Hematopoietic multipotent progenitor cell treated with erythropoietin and hydrocortisone succinate and interleukin-3 and kit ligand, for 15 days (in vitro differentiated cells): ENCODE measurements at places on chromosomes 5 and 9.

DNA sequence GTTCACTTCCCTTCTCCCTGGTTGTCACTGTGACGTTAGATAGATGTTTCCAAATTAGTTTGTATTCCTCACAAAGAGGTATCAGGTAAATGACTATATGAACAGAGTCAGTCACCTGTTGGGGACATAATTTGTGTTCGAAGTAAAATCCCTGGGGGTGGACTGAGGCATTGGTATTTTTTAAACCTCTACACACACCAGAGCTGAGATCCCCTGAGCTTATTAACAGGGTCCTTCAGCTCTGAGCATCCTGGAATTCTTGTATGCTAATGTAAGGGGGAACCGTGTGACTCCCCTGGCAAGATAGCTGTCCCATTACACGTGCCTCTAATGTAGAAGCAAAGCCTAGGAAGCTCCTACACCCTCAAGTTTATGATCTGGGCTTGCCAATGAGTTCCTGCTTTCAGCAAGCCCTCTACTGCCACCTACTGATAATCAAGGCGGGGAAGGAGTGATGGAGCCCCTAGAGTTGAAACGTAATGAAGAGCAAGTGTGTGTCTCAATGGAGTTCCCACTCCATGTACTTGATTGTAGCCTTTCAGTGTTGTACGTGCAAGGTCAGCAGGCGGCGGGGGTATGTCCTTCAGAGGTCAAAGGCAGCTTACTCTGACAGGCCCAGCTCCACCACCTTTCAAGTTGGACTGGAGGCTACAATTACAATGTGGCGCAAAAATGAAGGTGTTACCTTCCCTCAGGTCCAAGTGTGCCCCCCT lies 14.4 kb downstream of the PRKACG start:
- DNase-seq = peak; percentile 91

DNA sequence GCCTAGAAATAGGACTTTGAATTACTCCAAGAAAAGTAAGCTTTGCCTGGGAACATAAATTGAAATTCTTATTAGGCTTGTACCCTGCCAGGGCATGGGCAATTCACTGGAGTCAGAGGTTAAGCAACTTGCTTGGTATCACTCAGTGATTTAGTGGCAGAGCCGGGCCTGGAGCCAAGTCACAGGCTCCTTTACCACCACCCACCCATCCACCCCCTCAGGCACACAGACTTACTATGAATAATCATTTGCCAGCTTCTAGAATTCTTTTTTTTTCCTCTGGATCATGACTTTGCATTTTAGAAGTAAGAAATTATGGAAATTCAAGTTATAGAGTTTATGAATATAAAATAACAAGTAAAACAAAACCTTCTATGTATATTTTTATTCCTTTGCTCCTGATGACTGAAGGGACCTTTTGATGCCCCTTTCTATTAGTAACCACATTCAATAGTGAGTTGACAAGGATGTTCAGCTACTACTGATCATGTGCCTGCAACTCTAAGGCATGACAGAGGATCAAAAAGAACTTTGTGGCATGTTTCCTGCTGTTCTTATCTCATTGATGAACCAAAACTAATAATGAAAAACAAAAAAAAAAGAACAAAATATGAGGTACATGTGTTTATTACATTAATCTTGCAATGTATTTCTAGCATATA lies 614.7 kb downstream of the TLR4 start:
- DNase-seq = no peak

DNA sequence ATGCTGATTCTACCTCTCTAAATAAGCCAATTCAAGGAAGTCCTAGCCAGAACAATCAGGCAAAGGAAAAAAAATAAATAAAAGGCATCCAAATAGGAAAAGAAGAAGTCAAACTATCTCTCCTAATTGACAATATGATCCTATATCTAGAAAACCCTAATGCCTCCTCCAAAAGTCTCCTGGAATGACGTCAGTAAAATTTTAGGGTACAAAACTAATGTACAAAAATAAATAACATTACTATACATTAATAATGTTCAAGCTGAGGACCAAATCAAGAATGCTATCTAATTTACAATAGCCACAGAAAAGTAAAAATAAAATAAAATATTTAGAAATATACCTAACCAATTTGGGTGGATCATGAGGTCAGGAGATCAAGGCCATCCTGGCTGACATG lies 33.8 kb upstream of the C6 start:
- no peak for DNase-seq

DNA sequence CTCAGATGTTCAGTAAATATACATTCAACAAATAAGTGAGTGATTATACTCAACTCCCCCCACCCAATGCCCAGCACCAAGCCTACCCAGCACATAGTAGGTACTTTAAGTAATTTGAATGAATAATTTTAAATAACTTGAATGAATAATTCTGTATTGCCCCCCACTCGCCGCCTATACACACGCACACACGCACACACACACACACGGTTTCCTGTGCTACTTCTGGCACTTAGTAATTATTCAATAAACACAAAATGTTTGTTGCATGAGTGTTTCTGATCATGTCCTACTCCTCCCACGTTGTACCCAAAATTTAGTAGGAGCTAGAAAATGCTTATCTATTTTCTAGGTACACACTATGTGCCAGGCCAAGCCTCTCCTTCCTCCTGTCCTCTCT lies 16.2 kb downstream of the PCDH12 start:
- no peak for DNase-seq

DNA sequence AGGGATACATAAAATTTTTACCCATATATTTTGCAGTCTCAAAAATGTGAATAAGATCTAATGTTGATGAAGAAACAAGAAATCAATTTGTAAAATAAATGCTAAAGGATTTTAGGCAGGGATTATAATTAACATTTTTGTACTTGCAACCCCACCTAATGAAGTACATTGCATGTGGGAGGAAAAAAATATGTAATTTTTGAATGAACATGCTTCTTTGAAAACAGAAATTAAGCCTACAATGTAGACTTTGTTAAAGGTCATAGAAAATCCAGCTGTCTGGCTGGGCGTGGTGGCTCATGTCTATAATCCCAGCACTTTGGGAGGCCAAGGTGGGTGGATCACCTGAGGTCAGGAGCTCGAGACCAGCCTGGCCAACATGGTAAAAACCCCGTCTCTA lies 15.6 kb downstream of the SLC27A6 start:
- DNase-seq = no peak

GRCh38 chr9:79684711-79685575 lies 113.2 kb downstream of the TLE4 start:
- no peak for DNase-seq

GRCh38 chr5:113271015-113271414 lies 163.8 kb downstream of the TSSK1B start:
- no peak for DNase-seq

DNA sequence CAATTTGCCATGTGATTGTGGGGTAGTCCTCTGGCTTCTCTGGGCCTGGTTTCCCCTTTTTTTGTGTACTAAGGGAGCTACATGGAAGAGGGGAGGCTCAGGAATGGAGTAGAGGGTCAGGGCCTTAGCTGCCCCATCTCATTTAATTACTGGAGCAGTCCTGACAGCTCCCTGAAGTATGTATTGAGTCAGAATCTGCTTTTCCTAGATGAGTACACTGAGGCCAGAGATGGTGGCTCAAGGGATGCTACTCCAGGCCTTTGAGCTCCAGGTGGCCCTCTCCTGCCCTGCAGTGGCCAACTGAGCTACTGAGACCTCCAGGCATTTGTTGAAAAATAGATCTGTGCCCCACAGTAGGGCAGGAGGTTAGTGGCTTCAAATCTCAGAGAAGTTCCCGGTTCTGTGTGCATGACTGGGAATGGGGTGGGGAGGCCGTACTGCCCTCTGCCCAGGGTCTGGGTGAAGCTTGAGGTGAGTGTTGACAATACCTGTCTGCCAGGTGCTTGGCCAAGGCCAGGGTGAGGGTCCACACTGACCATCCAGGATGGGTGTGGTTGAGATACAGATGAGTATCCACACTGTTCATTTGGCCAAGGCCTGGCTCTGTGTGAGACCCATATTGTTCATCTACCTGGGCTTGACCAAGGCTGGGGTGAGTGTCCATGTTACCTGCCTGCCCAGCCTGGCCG lies 45.7 kb downstream of the CXXC5 start:
- DNase-seq = no peak

GRCh38 chr5:32265902-32266301 lies 46.8 kb downstream of the MTMR12 start:
- no peak for DNase-seq

DNA sequence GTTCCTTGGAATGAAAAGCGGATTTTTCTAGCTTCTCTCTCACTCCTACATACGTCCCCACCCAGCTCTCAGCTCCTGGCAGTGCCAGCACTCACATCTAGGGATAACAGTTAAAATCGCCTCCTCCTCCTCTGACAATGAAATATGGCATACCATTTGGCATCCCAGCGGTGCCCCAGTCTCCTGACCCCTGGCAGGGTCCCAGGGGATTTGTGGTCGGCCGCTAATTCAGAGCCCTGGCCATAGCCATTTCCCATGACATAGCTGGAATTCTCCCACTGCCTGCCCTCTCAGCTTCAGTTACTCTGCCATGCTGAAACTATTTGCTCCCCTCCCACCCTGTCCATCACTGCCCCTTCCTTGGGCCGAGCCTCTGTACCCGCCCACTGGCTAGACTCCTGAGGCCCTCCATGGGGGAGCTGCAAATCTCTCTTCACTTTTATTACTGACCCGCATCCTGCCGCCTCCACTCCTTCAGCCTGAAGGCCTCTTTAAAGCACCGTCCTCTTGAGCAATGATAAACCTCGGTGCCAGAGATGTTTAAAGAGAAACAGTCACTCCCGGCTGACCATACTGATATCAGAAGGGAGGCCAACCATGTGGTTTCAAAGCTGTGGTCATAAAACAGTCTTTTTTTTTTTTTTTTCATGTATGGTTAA lies 139.8 kb downstream of the SLIT3 start:
- no peak for DNase-seq

DNA sequence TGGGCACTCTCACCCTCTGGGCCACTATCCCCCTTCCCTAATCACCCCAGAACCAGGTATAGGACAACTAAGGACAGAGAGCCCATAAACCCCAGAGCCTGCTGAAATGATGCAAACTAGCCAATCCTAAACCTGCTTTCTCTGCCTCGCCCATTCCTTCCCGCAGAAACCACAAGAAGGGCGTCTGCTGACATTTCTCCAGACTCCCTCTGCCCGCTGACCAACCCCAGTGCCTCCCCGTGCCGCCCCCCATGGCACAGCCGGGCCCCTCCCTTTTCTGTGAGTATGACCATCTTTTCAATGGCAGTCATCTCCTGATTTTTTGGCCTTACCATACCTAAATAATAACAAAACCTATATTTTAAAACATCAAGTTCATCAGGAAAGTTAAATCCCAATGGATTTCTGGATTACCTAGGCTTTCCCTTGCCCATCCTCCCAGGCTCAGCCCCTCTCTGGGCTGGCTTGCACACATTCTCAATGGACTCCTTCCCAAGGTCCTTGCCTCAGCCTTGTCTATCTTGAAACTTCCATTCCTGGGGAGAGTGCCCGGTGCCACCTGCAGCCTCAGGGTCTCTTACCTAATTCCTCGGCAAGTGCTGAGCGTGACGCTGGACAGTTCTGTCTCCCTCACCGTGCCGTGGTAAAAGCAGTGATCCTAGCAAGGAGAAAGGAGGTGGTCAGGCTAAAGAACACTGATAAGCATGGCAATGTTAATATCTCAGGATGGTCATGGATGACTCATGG lies 45.2 kb downstream of the ADAM19 start:
- DNase-seq = no peak

DNA sequence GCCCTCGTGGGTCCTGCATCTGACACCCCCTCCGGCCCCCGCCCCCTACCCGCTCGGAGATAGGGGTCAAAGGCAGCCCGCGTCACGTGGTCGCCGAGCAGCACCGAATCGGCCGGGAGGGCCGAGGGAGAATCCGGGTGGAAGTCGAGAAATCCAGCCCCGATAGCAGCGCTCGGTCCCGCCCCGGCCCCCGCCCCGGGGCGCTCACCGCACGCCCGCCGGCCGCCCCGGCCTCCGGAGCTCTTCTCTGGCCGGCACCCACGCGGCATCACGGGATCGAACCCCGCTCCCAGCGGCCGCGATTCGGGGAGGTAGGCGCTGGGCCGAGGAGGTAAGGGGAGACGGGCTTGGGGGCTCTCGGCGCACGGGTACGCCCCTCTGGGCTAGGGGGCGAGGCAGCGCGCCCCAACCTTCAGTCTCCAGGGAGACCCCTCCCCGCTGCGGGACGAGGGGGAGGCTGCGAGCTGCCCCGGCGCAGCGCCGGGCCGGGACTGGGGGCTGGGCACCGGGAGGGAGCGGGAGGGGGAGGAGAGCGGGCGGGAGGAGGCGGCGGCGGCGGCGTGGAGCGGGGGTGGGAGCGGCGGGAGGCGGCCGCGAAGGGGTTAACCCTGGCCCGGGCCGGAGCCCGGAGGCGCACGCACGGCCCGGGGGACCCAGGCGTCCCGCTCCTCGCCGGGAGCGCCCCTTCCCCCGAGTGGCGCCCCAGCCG lies 22.1 kb upstream of the NDST1 start:
- no peak for DNase-seq

GRCh38 chr9:116270546-116270945 lies 117.0 kb downstream of the PAPPA start:
- DNase-seq = no peak

GRCh38 chr9:83039303-83039702 lies 23.6 kb downstream of the RASEF start:
- no peak for DNase-seq

DNA sequence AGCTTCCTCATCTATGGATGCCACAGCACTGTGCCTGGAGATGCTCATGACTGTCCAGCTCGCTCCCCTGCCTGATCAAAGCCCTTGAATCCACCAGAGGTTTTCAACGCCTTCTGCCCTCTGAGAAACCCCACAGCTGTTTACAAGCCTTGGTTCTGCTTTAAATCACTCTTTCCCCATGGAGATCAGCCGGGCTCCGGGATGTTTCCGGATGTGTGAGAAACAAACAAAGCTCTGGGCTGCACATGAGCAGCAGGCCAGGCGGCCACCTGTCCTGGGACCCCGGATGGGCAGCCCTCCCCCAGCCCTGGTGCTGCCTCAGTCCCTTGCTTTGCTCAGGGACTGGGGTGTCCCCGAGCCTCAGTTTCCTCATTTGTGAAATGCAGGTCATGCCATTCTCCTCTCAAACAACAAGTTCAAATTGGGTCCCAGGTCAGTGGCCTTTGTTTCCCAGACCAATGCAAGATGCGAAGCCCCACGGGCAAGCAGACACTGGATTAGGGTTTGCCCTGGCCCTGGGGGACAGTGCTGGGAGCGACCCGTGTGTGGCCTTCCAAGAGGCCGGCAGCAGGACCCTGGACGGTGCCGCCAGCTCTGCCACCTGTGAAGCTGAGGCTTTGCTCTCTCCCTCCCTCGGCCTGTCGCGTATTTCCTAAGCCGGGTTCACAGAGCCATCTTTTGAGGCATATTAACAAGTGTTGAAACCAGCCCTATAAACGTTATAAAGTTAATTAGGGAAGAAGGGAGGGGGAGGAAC lies 42.4 kb upstream of the PHYKPL start:
- no peak for DNase-seq

GRCh38 chr5:74156728-74157383 lies 483.7 kb downstream of the ENC1 start:
- DNase-seq = no peak
